Activated CD4-positive, alpha-beta memory T cell treated with anti-CD3 and anti-CD28 coated beads for 36 hours (primary cell): ENCODE measurements at places on chromosomes 3 and 15. TPM values are rescaled to one million over a fixed set of nuclear protein-coding genes. Genes with fewer than 3 reads are reported as not detected.

The DPH6 gene
- 14.3 TPM for total RNA-seq

The KCNAB1 gene
- total RNA-seq = not detected

DNA sequence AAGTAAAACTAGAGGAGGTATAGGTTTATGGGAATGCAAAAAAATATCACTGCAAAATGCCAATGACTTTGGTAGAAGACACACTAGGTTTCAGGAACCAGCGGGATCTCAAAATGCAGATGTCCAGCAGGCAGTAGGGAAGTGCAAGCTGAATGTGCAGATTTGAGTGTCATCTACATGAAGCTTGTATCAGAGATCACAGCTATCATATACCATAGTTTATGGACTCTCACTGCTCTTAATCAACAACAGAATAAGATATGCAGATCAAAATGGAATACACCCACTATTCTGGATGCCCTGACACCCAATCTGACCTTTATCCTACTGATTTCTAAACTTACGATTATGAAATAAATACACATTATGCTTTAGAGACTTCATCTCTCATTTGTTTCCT lies 27.7 kb downstream of the TMCC1 start:
- DNase-seq = no peak

GRCh38 chr3:38578551-38578950 lies 70.9 kb downstream of the SCN5A start:
- DNase-seq = no peak

- no peak for DNase-seq
Observed at GRCh38 chr3:45958321-45958791, 15.1 kb downstream of the CXCR6 start.

DNA sequence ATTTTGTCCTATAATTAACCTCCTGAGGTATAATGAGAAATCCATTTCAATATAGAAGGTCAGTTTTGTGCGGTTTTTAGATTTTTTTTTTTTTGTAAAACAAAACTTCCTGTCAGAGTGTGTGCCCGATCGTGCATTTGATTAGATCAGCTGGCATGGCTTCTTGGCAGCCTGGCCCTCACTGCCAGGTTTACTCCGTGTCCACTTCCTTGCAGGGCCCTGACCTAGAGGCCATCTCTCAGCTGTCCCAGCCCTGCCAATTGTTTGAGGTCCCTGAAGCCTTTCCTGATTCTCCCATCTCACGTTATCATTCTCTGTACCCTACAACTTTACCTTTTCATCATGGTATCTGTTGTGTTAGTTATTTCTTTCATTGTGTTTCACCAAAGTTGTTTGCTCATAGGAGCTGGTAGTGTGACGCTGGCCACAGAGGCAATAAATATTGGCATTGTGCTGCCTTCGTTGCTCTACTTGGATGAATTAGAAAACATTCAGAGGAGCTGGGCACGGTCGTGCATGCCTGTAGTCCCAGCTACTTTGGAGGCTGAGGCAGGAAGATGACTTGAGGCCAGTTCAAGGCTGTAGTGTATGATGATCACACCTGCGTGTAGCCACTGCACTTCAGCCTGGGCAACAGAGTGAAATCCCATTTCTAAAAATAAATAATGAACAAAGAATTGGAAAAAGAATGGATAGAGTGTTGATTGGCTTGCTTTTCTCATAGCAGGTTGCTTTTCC lies 202.0 kb downstream of the GHSR start:
- DNase-seq = no peak
